ENCODE measurements at places on chromosomes 4 and X.

- DNase-seq: no peak
Measured at GRCh38 chr4:120694973-120695372, 227.6 kb downstream of the PRDM5 start.

GRCh38 chr4:87134122-87134521 lies 86.3 kb downstream of the KLHL8 start:
- no peak for DNase-seq

DNA sequence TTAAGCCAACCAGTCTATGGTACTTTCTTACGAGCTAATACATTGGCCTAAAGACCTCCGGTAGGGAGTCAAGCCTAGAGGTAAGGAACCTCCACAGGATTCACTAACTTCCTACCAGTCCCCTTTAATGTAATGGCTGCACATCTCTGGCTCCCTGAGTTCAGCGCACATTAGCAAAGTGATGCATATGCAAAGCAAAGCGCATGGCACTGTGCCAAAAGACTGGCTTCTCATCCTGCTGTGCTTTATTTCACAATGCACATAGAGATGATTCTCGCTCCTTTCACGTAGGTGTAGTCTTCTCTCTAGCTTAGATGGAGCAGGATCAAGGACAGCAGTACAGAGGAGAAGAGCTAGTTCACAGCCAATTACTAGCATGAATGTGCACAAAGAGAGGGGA lies 14.6 kb upstream of the CLTRN start:
- DNase-seq: no peak

DNA sequence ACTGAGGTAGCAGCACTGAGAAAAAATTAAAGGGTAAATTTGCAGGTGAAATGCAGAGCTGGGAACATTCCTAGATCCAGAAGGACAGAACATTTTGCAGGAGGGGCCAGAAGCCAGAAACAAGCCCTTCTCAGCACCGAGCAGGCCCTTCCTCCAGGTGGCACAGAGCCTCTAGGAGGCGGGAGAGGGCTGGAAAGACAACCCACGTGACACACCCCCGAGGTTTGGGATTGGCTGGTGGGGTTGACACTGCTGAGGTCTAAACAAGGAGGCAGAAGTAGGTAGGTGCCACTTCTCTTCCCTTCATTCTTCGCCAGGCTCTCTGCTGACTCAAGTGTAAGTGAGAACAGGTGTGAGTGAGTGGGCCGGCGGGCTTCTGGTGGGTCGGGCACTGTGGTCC lies at the start of gene PAGE4:
PAGE4 (plus strand) TSS at position 288 of the 400 bp plus-strand sequence. CDS start 1,126 bp downstream, outside the sequence.
- no peak for DNase-seq

GRCh38 chr4:173318648-173319211 lies 15.4 kb downstream of the HMGB2 start:
- DNase-seq: no peak

GRCh38 chrX:132618810-132619209 lies 130.0 kb upstream of the MBNL3 start:
- no peak for DNase-seq

- no peak for DNase-seq
Measured at GRCh38 chr4:151573945-151574344, 165.0 kb downstream of the FHIP1A start.

DNA sequence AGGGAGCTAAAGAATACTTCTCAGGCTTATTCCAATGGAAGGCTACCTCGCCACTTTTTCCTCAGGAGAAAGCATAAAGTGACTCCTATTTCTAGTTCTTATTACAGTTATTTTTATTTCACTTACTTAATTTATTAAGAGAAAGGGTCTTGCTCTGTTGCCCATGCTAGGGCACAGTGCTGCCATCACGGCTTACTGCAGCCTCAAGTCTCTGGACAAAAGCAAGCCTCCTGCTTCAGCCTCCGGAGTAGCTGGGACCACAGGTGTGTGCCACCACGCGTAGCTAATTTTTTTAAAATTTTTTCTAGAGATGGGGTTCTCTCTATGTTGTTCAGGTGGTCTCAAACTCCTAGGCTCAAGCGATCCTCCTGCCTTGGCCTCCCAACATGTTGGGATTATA lies 36.0 kb upstream of the CHRNA9 start:
- no peak for DNase-seq

All from stimulated activated CD4-positive, alpha-beta T cell treated with anti-CD3 and anti-CD28 coated beads, Interleukin-1b, Interleukin-23, amount 100 ng/mL, for 1 hour (primary cell).